ENCODE measurements at places on chromosomes 1 and 21. TPM values are rescaled to one million over a fixed set of nuclear protein-coding genes. Genes with fewer than 3 reads are reported as not detected.

The LCE1C gene
- total RNA-seq, result 1,471 TPM

The ELK4 gene
- 30.9 TPM for total RNA-seq

The SELL gene
- 0.60 TPM for total RNA-seq

The ST6GALNAC3 gene
- total RNA-seq, result 1.9 TPM

The SPRR3 gene
- not detected for total RNA-seq

The TNFSF18 gene
- total RNA-seq, result 0.23 TPM

The MXRA8 gene
- total RNA-seq, result 22.0 TPM

The KRTAP21-2 gene
- not detected for total RNA-seq

The PRR9 gene
- total RNA-seq, result 34.6 TPM

The SLC1A7 gene
- not detected for total RNA-seq

The GPBP1L1 gene
- total RNA-seq, result 121 TPM

The FNDC10 gene
- total RNA-seq, result 24.9 TPM

The RNF220 gene
- 79.4 TPM for total RNA-seq

The HSD17B7 gene
- 22.0 TPM for total RNA-seq

The NEK7 gene
- 49.9 TPM for total RNA-seq

The CD34 gene
- 20.7 TPM for total RNA-seq

The CFAP141 gene
- total RNA-seq, result not detected

The GPATCH2 gene
- 33.2 TPM for total RNA-seq

The MYOC gene
- total RNA-seq, result 3.1 TPM

The FCER1G gene
- 12.6 TPM for total RNA-seq

The FAM72A gene
- total RNA-seq, result 2.2 TPM

The CHIT1 gene
- total RNA-seq, result 0.23 TPM

The TLR5 gene
- 8.2 TPM for total RNA-seq

The CD101 gene
- 1.2 TPM for total RNA-seq

The MYBPH gene
- total RNA-seq, result not detected

The ASCL5 gene
- not detected for total RNA-seq

The NBPF6 gene
- total RNA-seq, result not detected

The TMPRSS2 gene
- total RNA-seq, result 13.7 TPM

The CNTN2 gene
- 13.3 TPM for total RNA-seq

The ADGRL4 gene
- 22.4 TPM for total RNA-seq

The RNASEL gene
- total RNA-seq, result 4.1 TPM

The FHAD1 gene
- total RNA-seq, result 1.6 TPM

The NPR1 gene
- 19.2 TPM for total RNA-seq

The KCNE1 gene
- total RNA-seq, result 1.7 TPM

The HRNR gene
- not detected for total RNA-seq

The DDOST gene
- 122 TPM for total RNA-seq

The LCK gene
- total RNA-seq, result 3.9 TPM

The IQGAP3 gene
- total RNA-seq, result 5.7 TPM

The SPRR2E gene
- 10.8 TPM for total RNA-seq

The ZSWIM5 gene
- 3.2 TPM for total RNA-seq

The C1QA gene
- 24.3 TPM for total RNA-seq

The ZNF692 gene
- 64.5 TPM for total RNA-seq

The KRTAP13-2 gene
- not detected for total RNA-seq

The TMEM183A gene
- total RNA-seq, result 62.0 TPM

The MEX3A gene
- total RNA-seq, result 2.7 TPM

The BACE2 gene
- 59.4 TPM for total RNA-seq

The FNBP1L gene
- total RNA-seq, result 25.3 TPM

The CLCA4 gene
- 1.4 TPM for total RNA-seq

The LZIC gene
- 23.0 TPM for total RNA-seq

The MCOLN3 gene
- total RNA-seq, result 5.4 TPM

Data from suprapubic skin (tissue), 4 donors.